Stimulated activated CD8-positive, alpha-beta memory T cell treated with anti-CD3 and anti-CD28 coated beads, Interleukin-2, amount 100 ng/mL, for 1 hour (primary cell): ENCODE measurements at places on chromosomes 5 and 9.
A peak's percentile ranks its signal among the peaks of the same experiment; 100 is the strongest.

GRCh38 chr9:98251551-98251950 is 3.9 kb downstream of the TBC1D2 start:
- DNase-seq, result no peak

DNA sequence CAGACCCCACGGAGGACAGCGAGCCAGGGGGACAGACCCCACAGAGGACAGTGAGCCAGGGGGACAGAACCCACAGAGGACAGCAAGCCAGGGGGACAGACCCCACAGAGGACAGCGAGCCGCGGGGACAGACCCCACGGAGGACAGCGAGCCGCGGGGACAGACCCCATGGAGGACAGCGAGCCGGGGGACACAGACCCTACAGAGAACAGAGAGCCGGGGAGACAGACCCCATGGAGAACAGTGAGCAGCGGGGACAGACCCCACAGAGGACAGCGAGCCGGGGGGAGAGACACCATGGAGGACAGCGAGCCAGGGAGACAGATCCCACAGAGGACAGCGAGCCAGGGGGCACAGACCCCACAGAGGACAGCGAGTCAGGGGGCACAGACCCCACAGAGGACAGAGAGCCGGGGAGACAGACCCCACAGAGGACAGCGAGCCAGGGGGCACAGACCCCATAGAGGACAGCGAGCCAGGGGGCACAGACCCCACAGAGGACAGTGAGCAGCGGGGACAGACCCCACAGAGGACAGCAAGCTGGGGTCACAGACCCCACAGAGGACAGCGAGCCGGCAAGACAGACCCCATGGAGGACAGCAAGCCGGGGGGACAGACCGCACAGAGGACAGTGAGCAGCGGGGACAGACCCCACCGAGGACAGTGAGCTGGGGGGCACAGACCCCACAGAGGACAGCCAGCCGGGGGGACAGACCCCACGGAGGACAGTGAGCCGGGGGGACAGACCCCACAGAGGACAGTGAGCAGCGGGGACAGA is 4.4 kb upstream of the ZDHHC11 start:
- DNase-seq, result no peak

GRCh38 chr9:122466456-122466855 is 11.3 kb downstream of the OR1J1 start:
- no peak for DNase-seq

DNA sequence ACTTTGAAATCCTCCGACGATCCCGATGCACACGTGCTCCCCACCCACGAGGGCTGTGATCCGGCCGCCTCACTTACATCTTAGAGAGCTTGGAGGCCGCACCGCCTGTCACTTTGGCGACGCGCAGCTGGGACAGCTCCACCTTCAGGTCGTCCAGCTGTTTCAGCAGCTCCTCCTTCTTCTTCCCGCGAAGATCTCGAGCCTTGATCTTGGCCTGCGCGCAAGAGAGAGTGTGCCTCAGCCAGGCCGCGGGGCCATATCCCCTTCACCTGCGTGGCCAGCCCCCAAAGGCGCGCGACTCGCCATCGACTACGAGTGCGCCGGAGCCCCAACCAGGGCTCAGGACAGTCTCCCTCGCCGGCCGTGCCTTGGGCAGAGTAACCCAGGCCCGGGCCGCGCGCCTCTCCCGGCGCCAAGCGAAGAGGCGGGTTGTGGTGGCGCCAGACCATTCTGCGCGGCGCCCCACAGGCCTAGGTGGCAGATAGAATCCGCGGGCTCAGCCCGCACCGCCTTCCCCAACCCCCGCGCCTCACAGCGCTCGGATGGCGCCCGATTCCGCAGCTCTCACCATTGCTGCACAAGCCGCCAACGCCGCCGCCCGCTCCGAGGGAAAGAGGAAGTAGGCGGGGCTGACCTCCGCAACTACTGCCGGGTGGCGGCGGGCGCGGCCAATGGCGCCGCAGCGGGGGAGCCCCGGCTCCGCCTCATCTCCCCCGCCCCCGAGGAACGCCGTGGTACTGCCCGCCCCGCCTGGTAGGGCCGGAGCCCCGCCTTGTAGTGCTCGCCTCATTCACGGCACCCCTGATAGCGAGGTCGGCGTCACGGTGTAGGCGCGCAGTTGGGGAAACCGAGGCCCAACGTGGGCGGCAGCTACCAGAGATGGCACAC is at the start of the genes ARPC5L and RPL35:
Gene ARPC5L, plus strand, starts transcription at position 789 of the 888 bp plus-strand sequence. CDS start 7,161 bp downstream, outside the sequence.
Gene RPL35, minus strand, starts transcription at position 616 of the 888 bp plus-strand sequence. Its CDS starts 45 bp downstream, at position 571.
- DNase-seq, result peak; percentile 89

- DNase-seq, result no peak
Measured at GRCh38 chr9:34413231-34413852, 36.6 kb upstream of the MYORG start.

DNA sequence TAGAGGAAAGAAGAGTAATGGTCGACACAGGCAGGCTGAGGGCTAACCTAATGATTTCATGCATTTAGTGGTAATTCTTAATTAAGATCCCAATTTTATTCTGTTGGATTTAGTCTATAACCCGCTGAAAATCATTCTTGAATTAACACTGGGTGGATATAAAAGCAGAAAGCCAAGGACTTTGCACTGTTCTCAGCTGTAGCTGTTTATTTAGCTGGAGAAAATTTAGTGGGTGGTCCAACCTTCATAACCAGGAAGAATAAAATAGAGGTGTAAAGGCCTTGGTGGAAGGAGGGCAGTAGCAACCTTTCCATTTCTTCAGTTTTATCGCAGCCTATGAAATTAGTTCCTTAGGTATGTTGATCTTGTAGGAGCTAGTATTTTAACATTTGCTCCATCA is 92.3 kb downstream of the GHR start:
- no peak for DNase-seq

DNA sequence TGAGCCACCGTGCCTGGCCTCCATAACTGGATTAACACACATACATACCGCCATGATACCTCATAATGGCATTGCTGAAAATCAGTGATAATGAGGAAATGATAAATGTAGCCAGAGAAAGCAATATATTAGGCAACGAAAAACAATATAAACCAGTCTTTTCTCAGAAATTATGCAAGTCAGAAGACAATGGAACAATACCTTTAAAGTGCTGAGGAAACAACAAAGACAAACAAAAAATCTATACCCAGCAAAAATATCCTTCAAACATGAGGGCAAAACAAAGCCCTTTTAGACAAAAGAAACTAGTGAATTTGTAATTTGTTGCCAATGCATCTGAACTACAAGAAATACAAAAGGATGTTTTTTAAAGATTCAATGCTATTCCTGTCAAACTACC is 98.2 kb upstream of the TNFAIP8 start:
- no peak for DNase-seq

DNA sequence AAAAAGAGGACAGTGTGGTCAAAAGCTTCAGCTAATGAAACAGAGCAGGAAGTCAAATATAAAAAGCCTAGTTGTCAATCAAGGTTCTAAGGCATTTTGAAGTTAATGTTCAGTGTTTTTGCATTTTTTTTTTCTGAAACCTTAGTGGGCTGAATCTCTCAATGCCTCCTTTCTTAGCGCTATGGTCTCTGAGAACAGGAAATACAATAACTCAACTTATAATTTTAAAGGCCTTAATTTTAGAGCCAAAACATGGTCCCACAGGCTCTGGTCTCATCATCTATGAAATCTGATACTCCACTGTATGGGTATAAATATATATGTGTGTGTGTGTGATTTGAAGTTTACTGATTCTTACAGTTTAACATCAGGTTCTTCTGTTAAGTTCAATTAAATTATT is 63.3 kb upstream of the DPYSL3 start:
- no peak for DNase-seq

DNA sequence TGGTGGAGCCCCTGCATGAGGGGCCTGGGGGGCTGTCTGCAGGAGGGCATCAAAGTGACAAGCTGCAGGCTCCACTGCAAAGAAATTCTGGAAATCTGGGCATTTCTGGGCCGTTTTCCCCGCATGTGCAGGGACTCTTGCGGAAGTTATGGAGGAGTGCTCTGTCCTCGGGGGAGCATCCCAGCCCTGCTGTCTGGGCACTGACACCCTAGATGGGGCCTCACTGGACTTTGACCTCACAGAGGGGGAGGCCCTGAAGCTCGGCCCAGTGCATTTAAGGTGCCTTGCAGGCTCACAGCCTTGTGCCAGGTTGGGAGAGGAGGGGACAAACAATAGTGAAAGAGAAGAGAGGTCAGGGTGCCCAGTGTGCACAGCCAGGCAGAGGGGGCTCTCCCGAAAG is 35.4 kb downstream of the LHX3 start:
- DNase-seq, result no peak

DNA sequence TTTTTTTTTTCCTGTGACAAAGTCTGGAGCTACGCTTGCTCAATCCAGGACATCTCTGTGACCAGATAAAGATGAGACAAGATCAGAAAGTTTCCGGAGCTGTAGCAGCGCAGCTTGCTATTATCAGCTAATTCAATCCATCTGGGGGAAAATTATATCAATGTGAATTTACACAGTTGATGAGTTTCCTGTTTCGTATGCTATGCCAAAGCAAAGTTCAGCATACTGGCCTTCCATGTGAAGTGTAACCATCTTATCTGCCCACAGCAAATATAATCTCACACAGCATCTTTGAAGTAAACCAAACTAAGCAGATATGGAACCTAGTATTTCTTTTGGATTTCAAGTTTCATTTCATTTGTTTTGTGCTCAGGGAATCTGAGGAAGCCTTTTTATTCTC is 1767.7 kb downstream of the EFNA5 start:
- no peak for DNase-seq
